ENCODE measurements at places on chromosomes 13 and 19.

GRCh38 chr19:30423481-30423880, 51.3 kb downstream of the ZNF536 start:
- no peak for DNase-seq

GRCh38 chr19:29779921-29780320, 31.9 kb upstream of the CCNE1 start:
- no peak for DNase-seq

DNA sequence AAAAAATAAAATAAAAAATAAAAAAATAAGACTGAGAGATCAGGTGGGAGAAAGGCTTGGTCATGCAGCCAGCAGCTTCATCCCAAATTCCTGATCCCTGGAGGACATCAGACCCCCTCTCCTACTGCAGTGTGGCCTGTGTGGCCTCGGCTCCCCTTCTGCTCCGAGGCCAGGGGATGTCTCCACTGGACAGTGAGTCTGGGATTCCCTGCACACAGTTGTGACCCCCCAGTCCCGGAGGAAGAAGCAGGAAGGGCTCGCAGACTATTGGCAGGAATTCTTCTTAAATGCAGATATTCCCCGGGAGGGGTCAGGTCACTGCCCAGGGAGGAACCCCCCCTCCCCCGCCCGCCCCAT, 41.9 kb downstream of the ZNF627 start:
- DNase-seq = no peak

- no peak for DNase-seq
Measured at GRCh38 chr13:76387566-76387965, 498.6 kb downstream of the KCTD12 start.

GRCh38 chr13:74743992-74744391, 609.8 kb upstream of the KLF12 start:
- DNase-seq = no peak

GRCh38 chr19:16232568-16232967, 34.9 kb downstream of the AP1M1 start:
- DNase-seq = no peak

- DNase-seq = no peak
Measured at GRCh38 chr13:32247887-32248286, 67.3 kb downstream of the ZAR1L start.

- DNase-seq = no peak
Measured at GRCh38 chr13:105997581-105998550, 537.6 kb downstream of the EFNB2 start.

DNA sequence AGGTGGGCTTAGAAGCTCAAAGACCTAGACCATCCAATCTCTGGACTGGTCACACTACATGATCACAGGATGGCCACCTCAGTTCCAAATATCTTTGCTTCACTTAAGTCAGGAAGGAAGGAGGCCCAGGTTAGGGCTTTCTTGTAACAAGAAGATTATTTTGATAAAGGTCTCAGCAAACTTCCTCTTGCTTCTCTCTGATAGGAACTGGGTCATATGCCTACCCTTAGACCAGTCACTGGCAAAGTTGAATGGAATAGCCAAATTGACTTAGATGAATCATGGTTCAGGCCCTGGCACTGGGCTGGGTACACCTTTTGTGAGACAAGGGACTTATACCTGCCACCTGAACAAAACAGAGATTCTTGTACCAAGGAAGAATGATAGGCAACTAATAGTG, 11.0 kb downstream of the FRY start:
- DNase-seq = no peak

DNA sequence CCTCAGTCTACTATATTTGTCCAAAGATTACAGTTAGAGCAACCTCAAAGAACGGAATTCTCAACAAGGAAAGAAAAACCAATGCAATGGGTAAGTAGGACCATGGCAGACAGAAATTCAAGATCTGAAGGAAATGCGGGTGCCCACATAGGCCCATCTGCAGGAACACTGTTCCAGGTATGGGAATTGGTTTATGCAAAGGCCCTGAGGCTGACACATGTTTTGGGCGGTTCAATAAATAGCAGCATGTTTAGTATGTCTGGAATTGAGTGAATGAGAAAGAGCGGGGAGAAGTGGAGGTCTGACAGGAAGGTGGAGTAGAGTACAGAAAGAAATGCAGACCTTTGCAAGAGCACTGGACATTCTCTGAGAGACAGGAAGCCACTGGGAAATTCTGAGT, 164.7 kb upstream of the KLF12 start:
- DNase-seq = no peak

GRCh38 chr19:13979686-13980085, 26.4 kb downstream of the RFX1 start:
- no peak for DNase-seq

- DNase-seq = no peak
Measured at GRCh38 chr19:18802354-18802753, 11.2 kb upstream of the COMP start.

DNA sequence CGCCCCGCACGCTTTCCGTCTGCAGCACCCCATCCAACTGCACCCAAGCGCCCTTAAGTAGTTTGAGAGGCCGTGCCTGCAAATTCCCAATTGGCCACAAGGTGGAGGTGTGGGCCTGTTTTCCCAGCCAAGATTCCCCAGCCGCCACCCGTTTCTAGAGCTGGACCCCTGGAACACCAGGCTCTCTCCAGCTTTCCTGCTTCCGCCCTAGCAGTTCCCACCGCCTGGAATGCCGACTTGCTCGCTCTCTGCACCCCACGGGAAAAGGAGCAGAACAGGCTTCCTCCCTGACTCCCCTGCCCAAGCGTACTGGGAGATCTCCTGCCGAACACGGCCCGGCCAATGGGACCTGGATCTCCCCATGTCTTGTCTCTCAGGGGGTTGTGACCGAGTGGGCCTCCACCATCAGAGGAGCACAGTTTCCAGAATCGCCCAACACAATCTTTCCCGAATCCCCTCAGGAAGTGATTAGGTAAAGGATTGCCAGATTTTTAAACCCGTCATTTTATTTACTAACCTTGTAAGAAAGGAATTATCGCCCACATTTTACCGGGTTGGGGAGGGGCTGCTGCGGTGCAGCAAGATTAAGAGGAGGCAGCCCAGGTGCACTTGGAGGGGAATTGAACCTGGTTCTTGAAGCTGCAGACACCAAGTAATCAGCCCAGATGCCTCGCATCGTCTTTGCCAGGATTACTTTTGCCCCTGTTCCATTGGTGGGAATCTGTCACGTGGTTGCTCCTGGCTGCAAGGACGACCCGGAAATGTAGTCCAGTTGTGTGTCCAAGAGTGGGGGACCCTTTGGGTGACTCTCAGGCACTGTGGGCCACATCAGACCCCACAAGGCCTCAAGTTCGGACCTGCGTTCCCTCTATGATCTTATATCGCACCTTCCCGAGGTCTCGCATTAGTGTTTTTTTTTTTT, 3.5 kb upstream of the NAPSA start:
- peak; percentile 75 for DNase-seq

- DNase-seq = peak; percentile 65
Measured at GRCh38 chr13:74287724-74288169, 153.5 kb upstream of the KLF12 start.

- DNase-seq = no peak
Measured at GRCh38 chr19:32231020-32231419, 114.4 kb upstream of the ZNF507 start.

- DNase-seq = no peak
Measured at GRCh38 chr19:46863818-46864629, 3.2 kb downstream of the ARHGAP35 start.

DNA sequence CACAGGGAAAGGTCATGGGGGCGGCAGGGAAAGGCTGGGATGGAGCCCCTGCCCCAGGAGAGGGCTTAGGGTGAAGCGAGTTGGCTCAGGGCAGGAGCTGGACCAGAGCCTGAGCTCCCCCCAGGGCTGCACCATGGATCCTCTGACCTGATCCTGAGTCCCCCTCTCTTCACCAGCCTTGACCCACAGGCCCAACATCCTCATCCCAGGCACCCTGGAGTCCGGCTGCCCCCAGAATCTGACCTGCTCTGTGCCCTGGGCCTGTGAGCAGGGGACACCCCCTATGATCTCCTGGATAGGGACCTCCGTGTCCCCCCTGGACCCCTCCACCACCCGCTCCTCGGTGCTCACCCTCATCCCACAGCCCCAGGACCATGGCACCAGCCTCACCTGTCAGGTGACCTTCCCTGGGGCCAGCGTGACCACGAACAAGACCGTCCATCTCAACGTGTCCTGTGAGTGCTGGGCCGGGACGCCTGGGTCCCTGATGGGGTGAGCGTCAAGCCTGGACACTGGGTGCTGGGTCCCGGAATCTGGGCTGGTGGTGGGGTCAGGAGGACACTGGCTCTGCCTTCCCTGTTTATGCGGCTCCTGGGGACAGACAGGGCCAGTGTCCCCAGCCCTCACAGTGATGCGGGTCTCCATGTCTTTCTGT, 842 bp downstream of the SIGLEC9 start:
- DNase-seq = no peak

GRCh38 chr19:48573163-48573505, 21.2 kb downstream of the SULT2B1 start:
- no peak for DNase-seq

DNA sequence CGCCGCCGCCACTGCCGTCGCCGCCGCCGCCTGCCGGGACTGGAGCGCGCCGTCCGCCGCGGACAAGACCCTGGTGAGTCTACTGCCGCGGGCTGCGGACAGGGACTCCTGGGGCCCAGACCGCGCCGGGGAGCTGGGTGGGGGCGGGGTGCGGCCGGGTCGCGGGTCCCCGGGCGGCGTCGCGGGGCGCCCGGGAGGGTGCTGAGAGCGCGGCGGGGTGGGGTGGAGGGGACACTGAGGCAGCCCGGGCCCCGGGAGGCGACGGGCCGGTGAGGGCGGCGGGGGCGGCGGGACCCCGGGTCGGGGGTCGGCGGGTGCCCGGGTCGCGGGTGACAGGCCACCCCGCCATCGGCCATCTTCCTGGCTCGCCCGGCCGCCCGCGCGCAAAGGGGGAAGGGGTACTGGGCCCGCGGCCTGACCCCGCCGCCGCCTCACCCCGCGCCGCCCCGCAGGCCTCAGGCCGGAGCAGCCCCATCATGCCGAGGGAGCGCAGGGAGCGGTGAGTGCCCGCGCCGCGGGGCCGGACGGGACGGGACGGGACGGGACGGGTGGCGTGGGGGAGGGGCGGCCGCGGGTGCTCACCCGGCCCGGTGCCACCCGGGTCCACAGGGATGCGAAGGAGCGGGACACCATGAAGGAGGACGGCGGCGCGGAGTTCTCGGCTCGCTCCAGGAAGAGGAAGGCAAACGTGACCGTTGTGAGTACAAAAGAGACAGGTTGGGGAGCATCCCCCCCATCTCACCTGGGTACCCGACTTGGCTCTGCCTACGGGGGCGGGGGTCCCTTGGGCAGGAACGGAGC, 489 bp downstream of the CCNE1 start:
- no peak for DNase-seq

GRCh38 chr13:110561344-110562035, at the start of gene RAB20:
Gene RAB20 (minus strand): TSS chr13:110561722. CDS start chr13:110561519, 203 bp downstream.
- DNase-seq = peak; percentile 14

DNA sequence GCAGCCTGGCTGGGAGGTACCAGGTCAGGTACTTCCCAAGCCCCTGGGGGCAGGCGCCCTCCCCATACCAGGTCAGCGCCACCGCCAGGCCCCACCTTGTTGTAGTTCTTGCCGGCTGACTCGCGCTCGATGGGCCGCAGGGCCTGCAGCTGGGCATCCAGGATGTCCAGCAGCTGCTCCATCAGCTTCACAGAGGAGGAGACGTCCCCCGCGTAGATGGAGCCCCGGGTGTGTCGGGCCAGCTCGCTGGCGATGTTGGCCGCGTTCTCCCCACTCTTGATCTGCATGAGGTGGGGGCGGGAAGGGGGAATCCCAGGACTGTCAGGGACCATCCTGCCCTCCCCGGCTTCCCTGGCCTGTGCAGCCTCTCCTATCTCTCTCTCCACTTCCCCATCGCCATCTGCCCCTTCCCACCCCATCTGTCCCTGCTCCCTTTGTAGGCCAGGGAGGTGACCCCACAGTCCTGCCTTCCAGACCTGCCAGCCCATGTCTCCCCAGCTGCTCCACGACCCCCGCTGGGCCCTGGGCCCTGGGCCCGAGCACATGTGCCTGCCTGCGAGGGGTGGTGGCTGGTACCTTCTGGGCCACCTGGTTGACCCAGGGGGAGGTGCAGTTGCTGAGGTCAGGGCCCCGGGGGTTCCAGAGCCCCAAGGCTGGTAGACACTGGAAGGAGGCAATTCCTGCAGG, 23.8 kb upstream of the ASF1B start:
- no peak for DNase-seq

DNA sequence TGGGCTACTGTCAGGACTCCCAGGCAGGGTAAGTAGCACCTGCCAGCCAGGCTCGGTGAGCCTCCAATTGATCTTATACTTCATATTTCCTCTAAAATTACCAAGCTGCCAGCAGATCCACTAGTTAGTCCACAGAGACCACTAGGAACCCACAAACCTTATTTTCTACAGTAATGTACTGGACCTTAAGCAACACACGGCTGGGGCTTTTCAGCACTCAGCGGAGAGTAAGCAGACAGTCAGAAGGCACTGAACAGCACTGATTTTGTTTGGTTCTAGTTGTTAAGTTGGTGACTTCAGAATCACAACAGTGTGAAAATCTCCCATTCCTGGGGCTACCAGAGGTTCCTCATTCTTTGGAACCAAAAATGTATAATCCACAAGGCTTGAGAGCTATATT, 56.1 kb downstream of the MRPL57 start:
- DNase-seq = no peak

GRCh38 chr19:22935151-22935550, 67.8 kb downstream of the ZNF728 start:
- no peak for DNase-seq

DNA sequence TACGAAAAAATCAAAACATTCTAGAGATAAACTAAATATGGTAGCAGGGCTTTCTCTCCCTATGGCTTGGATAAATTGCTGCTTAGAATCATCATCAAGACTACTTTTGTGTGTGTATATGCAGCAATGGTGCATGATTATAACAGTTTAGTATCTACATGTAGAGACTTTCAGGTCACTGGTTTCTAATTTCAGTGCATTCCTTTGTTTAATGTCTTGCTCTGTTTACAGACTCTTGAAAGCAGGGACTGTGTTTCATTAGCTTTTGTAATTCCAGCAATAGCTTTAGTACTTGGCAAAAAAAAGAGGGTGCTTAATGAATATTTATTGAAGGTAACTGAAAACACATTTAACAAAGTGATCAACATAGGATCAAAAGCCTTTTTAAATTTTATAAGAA, 420.7 kb downstream of the PCDH9 start:
- DNase-seq = no peak

DNA sequence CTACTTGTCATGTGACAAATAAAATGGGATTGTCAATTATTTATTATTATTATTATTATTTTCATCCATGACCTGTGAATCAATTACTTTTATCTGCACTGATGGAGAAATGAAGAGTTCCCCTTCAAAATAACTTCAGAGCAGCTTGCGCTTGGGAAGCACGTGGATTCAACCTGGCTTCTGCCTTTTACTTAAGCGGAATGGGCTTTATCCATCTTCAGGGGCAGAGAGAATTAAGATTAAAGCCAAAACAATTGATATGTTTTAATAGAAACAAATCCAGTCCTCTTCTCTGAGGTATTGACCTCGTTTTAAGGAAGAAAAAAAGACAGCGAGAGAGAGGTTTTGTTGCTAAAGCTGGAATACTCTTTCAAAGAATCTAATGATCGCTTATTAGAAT, 876 bp downstream of the SACS start:
- no peak for DNase-seq

DNA sequence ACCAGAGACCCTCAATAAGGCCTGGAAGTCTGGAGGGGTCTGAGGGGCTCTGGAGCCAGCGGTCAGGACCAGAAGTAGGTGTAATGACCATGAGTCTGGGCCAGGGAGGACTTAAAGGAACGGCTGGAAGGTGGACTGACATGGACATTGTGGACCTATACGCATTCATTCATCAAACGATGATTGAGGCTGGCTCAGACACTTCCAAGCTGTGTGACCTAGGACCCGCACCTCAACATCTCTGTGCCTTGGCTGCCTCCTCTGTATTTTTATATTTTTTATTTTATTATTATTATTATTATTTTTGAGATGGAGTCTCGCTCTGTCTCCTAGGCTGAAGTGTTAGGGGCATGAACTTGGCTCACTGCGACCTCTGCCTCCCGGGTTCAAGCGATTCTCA, 9.3 kb upstream of the LRRC25 start:
- DNase-seq = no peak
